ENCODE measurements at places on chromosomes 5 and 9.
A peak's percentile ranks its signal among the peaks of the same experiment; 100 is the strongest.

GRCh38 chr9:13279284-13280141, at the start of gene MPDZ:
MPDZ (minus strand) TSS chr9:13279692; CDS start chr9:13250315, 29,377 bp downstream.
- DNase-seq, result peak; percentile 74

- no peak for DNase-seq
Measured at GRCh38 chr5:33048315-33048714, 337.2 kb downstream of the NPR3 start.

GRCh38 chr9:7549249-7549648, 250.3 kb downstream of the DMAC1 start:
- no peak for DNase-seq

DNA sequence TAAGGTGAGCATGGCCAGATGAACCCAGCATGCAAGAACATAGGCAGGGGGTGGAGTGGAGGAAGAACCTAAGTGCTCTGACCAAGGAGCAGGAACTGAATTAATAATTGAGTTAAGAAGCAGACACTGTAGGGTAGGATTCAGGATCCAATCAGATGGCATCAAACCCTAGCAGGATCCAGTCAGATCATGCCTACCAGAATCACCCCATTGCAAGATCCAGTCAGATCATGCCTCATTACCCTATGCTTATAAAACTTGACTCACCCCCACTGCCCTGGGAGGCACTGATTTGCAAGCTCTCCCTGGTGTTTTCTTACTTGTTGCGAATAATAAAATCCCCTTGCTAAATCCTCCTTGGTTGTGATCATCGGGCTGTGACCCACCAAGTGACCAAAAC, 19.7 kb downstream of the TUSC1 start:
- peak; percentile 1 for DNase-seq
